ENCODE measurements at places on chromosomes 6 and 20.

GRCh38 chr6:5937936-5938706 lies 68.6 kb downstream of the NRN1 start:
- DNase-seq = no peak

- DNase-seq = no peak
These were observed 75.8 kb downstream of the ADGRB3 start for GRCh38 chr6:68710916-68711315.

DNA sequence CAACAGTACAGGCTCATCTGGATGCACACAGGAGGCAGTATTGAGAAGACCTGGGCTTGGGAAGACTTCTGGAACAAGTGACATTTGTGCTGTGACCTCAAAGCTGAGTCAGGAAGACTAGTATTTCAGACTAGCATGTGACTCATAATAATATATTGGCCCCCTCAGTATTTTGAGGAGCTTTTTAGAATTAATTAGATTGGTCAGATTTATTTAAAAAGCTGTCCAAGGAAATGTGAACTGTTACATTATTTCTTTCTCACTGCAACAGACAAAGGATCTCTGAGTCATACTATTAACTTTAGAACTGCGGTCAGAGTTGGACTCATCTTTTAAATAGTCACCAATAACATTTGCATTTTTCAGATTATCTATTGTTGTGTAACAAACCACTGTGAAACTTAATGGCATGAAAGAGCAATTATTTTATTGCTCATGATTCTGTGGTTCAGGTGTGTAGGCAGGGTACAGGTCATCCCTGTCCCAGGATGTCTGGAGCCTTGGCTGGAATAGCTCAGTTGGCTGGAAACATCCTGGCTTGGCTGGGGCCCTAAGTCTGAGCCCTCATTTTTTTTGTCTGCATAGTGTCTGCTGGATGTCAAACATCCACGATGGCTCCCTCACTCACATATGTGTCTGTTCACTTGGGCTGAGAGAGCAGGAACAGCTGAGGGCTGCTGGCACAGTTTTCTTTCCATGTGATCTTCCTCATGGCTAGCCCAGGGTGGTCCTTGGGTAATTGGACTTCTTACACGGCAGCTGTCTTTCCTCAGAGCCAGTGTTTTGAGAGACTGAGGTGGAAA lies 46.9 kb downstream of the MAP3K4 start:
- peak; percentile 43 for DNase-seq

GRCh38 chr6:20028562-20028961 lies 183.7 kb downstream of the MBOAT1 start:
- no peak for DNase-seq

GRCh38 chr6:166511316-166511715 lies 75.2 kb downstream of the RAMACL start:
- no peak for DNase-seq

- DNase-seq = peak; percentile 63
These were observed 7.9 kb downstream of the COL9A3 start for GRCh38 chr20:62824476-62825332.

GRCh38 chr6:11804135-11804534 lies 25.5 kb upstream of the ADTRP start:
- DNase-seq = no peak

- peak; percentile 26 for DNase-seq
These were observed 7.5 kb downstream of the CCM2L start for GRCh38 chr20:32017711-32018251.

GRCh38 chr6:6090861-6091607 lies 84.3 kb upstream of the NRN1 start:
- peak; percentile 5 for DNase-seq

GRCh38 chr6:79201143-79201542 lies 33.3 kb downstream of the HMGN3 start:
- DNase-seq = no peak

DNA sequence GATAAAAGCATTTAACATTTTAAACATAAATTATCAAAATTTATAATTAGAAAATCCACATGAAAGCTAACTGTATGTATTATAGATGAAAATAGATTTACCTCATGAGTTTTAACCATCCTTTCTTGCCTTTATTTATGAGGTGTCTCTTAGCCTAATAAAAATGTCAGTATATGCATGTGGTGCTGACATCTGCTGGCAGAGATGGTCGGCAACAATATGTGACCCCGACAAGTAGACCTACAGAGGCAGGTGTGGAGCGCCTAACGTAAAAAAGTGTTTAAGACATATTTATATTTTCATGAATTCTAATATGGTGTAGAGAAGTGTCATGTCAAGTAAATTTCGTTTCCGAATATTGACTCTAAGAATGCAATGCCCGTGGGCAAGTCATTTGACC lies 149.0 kb upstream of the FUT9 start:
- peak; percentile 2 for DNase-seq
